Spleen (tissue), 13 donors: ENCODE measurements at places on chromosomes 7 and 10. TPM values are rescaled to one million over a fixed set of nuclear protein-coding genes. Genes with fewer than 3 reads are reported as not detected.

FEZF1 gene
- polyA plus RNA-seq, result 0.04 TPM

GRCh38 chr7:77799078-77799964 is 748 bp downstream of the PHTF2 start:
- peaks cover 65% of the 10 kb centered on the region for H3K4me1 ChIP-seq
- DNase-seq, result peak; percentile 92
- H3K27me3 ChIP-seq, result no peaks in the 10 kb centered on the region
- H3K4me3 ChIP-seq, result peak overlapping the region; percentile 96
- H3K27ac ChIP-seq, result peak overlapping the region; percentile 94
- no peaks in the 10 kb centered on the region for H3K36me3 ChIP-seq

- DNase-seq, result no peak
- no peak overlapping the region for H3K27ac ChIP-seq
- no peak overlapping the region for H3K4me3 ChIP-seq
- H3K4me1 ChIP-seq, result no peaks in the 10 kb centered on the region
- no peaks in the 10 kb centered on the region for H3K36me3 ChIP-seq
- H3K27me3 ChIP-seq, result no peaks in the 10 kb centered on the region
Observed at GRCh38 chr7:126222782-126223181, 1030.0 kb downstream of the GRM8 start.

DNA sequence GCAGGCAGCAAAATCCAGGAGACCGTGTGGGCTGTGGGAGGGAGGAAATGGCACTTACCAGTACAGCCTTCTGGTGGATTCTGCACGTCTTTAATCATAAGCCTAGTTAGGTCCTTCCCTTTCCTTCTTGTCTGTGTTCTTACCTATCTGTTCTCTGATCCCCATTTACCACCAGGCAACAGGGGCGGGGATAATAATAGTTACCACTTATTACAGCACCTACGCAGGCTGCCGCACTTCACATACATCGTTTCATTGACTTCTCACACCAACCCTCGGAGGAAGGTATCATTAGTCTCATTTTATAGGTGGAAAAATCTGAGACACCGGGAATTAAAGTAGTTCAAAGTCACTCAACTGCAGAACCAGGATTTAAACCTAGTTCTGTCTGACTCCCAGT is 4.5 kb upstream of the EPHA1 start:
- H3K36me3 ChIP-seq, result no peaks in the 10 kb centered on the region
- H3K4me3 ChIP-seq, result no peak overlapping the region
- no peak for DNase-seq

GNAI1 gene
- polyA plus RNA-seq, result 4.3 TPM

GRCh38 chr10:71161425-71161824 is 50.9 kb upstream of the UNC5B start:
- H3K4me1 ChIP-seq, result no peaks in the 10 kb centered on the region
- H3K27me3 ChIP-seq, result no peaks in the 10 kb centered on the region
- no peak overlapping the region for H3K27ac ChIP-seq
- no peak for DNase-seq

- no peaks in the 10 kb centered on the region for H3K36me3 ChIP-seq
- H3K4me3 ChIP-seq, result no peak overlapping the region
- H3K4me1 ChIP-seq, result peaks cover 17% of the 10 kb centered on the region
- H3K27ac ChIP-seq, result no peak overlapping the region
- H3K27me3 ChIP-seq, result no peaks in the 10 kb centered on the region
- DNase-seq, result no peak
Observed at GRCh38 chr10:71665456-71665855, 54.1 kb downstream of the C10orf105 start.

VWDE gene
- polyA plus RNA-seq, result not detected

GRCh38 chr10:110220398-110220797 is 13.0 kb downstream of the MXI1 start:
- H3K27ac ChIP-seq, result no peak overlapping the region
- no peaks in the 10 kb centered on the region for H3K36me3 ChIP-seq
- peaks cover 8% of the 10 kb centered on the region for H3K4me1 ChIP-seq

- H3K4me1 ChIP-seq, result no peaks in the 10 kb centered on the region
- no peak overlapping the region for H3K4me3 ChIP-seq
- no peaks in the 10 kb centered on the region for H3K36me3 ChIP-seq
- no peak overlapping the region for H3K27ac ChIP-seq
- no peak for DNase-seq
- H3K27me3 ChIP-seq, result no peaks in the 10 kb centered on the region
Observed at GRCh38 chr7:27418541-27418940, 175.9 kb downstream of the EVX1 start.

GRCh38 chr10:106982268-106982667 is 182.2 kb downstream of the SORCS1 start:
- H3K27ac ChIP-seq, result no peak overlapping the region
- no peak overlapping the region for H3K4me3 ChIP-seq
- no peaks in the 10 kb centered on the region for H3K27me3 ChIP-seq
- no peaks in the 10 kb centered on the region for H3K4me1 ChIP-seq
- no peak for DNase-seq

ASCC1 gene
- polyA plus RNA-seq, result 11.9 TPM

- no peak for DNase-seq
- peak overlapping the region; percentile 90 for H3K27ac ChIP-seq
- peak overlapping the region; percentile 15 for H3K4me3 ChIP-seq
- no peaks in the 10 kb centered on the region for H3K36me3 ChIP-seq
- no peaks in the 10 kb centered on the region for H3K27me3 ChIP-seq
Observed at GRCh38 chr10:110076559-110077318, 69.0 kb downstream of the ADD3 start.

GRCh38 chr7:108375668-108376067 is 80.6 kb downstream of the NRCAM start:
- no peaks in the 10 kb centered on the region for H3K4me1 ChIP-seq
- DNase-seq, result no peak
- no peaks in the 10 kb centered on the region for H3K27me3 ChIP-seq
- no peaks in the 10 kb centered on the region for H3K36me3 ChIP-seq

DNA sequence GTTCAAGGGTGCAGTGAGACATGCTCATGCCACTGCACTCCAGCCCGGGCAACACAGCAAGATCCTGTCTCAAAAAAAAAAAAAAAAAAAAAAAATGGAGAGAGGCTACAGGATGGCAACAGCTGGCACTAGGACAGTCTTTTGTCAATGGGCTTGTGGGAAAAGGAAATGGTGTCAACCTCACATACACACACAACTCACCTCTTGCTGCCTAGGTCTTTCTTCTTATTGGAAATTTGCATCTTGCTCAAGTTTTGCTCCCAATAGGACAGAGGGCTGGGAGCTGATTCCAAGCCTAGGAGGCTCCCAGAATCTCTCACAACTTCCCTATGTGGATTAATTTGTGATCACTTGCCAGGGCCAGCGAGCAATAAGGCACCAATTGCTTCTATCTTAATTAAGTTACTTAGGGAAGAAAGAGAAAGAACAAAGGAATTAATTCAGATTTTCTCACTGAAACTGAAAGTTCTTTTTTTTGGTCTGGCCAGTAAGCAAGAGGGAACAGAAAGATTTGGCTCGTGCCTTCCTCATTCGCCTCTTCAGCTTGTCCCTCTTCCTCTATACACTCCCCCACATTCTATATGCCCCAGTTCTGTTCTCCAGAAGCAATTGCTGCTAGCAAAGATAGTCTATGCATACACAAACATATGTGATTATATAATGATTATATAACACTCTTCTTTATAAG is 33.8 kb downstream of the MAP3K8 start:
- no peaks in the 10 kb centered on the region for H3K36me3 ChIP-seq
- peaks cover 18% of the 10 kb centered on the region for H3K4me1 ChIP-seq
- no peaks in the 10 kb centered on the region for H3K27me3 ChIP-seq
- H3K4me3 ChIP-seq, result no peak overlapping the region

GRCh38 chr7:92586403-92586802 is 3.8 kb downstream of the FAM133B start:
- no peaks in the 10 kb centered on the region for H3K36me3 ChIP-seq
- DNase-seq, result no peak
- H3K4me1 ChIP-seq, result peaks cover 67% of the 10 kb centered on the region
- H3K27ac ChIP-seq, result no peak overlapping the region

DYNC1I1 gene
- polyA plus RNA-seq, result 0.21 TPM
